Neural crest cell (in vitro differentiated cells): ENCODE measurements at places on chromosomes 1 and 21.

DNA sequence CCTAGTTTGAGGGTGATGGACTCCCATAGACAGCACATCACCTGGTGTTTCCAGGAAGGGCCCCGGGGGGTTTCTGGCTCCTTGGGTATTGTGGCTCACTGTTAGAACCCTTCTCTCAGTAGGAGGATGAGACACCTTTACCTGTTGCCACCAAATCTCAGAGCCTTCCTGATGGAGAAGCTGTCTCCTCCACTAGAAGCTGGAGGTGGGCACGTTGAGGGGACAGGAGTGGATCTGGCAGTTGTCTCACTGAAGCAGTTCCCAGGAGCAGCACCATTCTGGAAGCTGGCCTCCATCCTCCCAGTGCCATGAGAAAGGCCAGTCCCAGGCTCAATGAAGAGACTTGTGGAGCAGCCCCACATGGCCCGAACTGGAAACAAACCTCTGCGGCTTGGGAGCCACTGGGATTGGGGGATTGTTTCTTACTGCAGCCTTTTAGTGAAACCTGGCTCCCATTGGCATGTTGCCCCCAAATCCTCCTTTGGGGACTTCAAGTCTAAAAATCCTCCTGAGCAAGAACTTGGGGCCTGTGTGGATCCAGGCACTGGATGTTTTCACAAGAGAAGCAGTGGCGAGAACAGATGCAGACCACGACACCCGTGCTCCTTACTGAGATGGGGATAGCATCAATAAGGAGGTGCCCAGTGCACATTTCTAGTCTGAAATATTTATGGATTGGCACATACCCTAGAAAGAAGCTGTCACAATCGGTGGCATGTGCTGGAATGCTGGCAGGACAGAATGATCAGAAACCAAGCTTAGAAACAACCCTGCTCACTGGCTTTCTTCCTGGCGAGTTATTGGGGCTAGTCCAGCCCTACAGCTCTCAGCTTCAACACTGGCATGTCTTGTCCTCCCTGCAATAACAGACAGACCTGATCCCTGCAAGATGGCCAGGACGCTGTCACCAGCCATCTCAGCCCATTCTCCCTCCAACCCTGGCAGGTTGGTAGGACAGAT is 223.7 kb upstream of the AJAP1 start:
- no peak for DNase-seq

GRCh38 chr21:29121759-29122158 is 8.7 kb upstream of the MAP3K7CL start:
- no peak for DNase-seq

- DNase-seq = no peak
These were observed 8.3 kb downstream of the PADI1 start for GRCh38 chr1:17213148-17213781.

DNA sequence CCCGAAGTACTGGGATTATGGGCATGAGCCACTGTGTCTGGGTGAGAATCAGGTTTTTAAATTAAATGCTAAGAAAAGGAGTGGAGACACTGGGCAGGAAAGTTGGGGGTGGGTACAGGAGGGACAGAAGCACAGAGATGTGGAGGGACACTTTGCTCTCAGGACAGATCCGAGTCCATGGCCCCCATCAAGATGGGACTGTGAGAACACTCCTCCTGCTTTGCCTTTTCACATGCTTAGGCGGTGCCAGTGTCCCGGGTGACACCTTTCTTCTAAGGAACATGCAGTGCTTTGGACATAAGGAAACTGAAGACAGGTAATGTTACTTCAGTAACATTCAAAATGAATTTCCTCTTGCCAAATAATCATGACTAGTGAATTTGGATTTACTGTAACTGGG is 16.7 kb downstream of the SLC25A33 start:
- no peak for DNase-seq

GRCh38 chr21:45332981-45333582 is 45.4 kb upstream of the POFUT2 start:
- no peak for DNase-seq

DNA sequence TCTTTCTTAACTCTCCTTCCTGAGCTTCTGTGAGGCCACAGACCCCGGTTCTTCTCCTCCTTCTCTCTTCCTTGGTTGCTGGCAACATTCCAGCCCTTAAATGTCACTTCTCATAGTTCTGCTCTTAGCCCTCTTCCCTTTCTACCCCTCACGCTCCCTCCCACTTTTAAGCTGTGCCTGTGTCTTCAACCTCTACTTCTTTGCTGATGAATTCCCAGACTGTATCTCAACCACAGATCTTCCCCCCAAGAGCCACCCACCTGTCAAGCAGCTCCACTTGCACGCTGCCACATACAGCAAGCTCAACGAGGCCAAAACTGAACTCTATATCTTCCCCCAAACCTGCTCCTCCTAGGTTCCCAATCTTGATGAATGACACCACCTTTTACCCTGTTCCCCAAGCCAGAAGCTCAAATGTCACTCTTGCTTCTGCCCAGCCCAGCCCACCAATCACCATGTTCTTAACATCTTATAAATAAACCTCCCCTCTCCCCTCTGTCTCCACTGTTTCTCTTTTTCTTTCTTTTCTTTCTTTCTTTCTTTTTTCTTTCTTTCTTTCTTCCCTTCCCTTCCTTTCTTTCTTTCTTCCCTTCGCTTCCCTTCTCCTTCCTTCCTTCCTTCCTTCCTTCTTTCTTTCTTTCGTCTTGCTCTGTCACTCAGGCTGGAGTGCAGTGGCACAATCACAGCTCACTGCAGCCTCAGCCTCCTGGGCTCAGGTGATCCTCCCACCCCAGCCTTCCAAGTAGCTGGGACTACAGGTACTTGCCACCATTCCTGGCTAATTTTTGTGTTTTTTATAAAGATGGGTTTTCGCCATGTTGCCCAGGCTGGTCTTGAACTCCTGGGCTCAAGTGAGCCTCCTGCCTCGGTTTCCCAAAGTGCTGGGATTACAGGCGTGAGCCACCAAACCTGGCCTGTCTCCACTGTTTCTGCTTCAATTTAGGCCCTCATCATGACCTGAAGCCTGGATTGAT is 19.8 kb upstream of the PTP4A2 start:
- DNase-seq = no peak

GRCh38 chr1:6181347-6181770 is 1.2 kb upstream of the CHD5 start:
- DNase-seq = no peak

DNA sequence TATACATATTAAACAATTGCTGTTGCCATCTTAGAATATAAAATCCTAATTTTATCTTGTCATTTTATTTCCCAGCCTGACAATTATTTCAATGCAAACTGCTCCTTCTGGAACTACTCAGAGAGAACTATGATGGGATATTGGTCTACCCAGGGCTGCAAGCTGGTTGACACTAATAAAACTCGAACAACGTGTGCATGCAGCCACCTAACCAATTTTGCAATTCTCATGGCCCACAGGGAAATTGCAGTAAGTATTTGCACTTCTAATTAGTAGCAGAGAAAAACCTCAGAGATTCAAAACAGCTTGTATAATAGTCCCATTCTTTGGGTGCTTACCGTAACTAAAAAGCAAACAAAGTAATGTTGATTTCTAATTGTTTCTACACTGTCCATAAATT is 167.2 kb downstream of the ADGRL2 start:
- no peak for DNase-seq

GRCh38 chr21:19328954-19329353 is 925.4 kb upstream of the TMPRSS15 start:
- DNase-seq = no peak
